Brain microvascular endothelial cell (primary cell): ENCODE measurements at places on chromosomes 16 and 17.

DNA sequence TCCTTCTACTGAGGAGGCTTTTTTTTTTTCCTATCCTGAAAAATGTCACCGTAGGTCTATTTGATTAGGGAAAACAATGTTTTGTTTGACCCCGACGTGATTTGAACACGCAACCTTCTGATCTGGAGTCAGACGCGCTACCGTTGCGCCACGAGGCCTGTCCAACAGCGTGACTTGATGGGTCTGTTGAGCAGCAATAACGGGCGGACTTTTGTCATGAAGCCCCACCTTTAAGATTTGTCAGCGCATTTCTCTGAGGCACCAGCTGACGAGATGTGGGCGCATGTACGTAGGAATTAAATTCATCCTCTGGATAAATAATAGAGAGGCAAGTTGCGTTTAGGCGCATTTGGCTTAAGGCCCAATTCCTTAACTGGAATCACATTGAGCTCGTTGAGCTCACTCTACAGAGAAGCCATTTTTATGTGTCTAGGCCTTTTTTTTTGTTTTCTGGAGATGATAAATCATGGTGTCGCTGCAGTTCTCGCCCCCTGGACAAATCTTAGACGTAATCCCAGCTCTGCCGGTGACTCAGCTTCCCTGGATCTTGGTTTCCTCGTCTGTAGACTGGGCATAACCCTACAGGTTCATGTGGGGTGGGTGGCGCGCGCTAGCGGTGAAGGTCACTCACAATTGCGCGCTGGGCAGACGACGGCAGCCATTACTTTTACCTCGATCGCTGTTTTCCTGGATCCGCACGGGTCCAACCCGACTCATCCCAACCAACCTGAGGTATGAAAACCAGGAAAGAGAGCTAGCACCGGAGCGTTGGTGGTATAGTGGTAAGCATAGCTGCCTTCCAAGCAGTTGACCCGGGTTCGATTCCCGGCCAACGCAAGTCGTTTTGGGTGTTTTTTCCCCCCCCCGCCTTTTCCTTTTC is 10.6 kb upstream of the AURKB start:
- peak; percentile 89 for DNase-seq

- no peak for DNase-seq
Observed at GRCh38 chr17:29583324-29584248, 5.9 kb downstream of the GIT1 start.

- no peak for DNase-seq
Observed at GRCh38 chr17:76251478-76252039, 11.3 kb upstream of the RNF157 start.

- DNase-seq: no peak
Observed at GRCh38 chr17:76500747-76501017, 541 bp downstream of the RHBDF2 start.

- DNase-seq: no peak
Observed at GRCh38 chr17:5877948-5878347, 192.2 kb upstream of the WSCD1 start.

- DNase-seq: no peak
Observed at GRCh38 chr16:56370875-56371659, 54.3 kb downstream of the AMFR start.

DNA sequence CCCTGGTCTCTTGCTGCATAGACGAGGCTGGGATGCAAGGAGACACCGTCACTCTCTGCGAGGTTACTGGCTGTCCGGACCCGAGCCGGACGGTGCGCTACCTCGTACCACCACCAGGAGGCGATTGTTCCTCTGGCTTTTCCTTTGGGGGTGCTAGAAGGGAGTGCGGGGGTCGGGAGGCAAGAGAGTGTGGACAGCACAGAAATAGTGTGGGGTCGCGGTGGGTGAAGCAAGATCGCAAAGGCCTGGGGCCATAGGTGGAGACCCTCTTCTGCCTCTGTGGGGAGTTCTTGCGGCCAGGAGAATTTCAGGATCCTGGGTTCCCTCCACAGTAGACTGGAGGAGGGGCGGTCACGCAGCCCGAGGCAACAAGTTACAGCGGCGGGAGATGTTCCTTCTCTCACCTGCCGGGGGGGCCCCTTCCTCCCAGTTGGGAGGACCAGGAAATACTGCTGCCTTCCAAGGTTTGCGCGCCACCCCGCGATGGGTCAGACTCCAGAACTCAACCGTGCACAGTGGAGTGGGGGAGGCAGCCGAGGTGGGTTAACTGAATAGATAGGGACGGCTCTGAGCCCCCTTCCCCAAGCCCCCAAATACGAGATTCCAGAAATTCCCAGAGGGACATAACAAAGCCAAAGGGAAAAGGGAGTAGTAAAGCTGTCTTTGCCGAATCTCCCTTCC is 6.9 kb downstream of the PHOSPHO1 start:
- peak; percentile 27 for DNase-seq

- DNase-seq: no peak
Observed at GRCh38 chr16:74625500-74626350, 18.8 kb upstream of the GLG1 start.

DNA sequence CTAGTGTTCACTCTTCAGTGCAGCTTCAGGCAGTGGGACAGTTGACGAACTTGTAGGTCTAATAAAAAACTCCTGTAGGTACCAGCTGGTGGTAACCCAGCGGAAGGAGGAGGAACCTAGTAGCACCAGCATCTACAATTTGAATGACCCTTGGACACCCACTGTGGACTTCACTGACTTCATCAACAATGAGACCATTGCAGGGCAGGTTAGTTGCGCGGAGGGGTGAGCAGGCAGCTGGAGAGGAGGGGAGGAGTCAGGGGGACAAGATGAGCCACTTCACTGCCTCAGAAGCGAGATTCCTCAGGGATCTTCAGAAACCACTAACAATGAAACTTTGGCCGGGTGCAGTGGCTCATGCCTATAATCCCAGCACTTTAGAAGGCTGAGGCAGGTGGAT is 22.3 kb downstream of the AOC3 start:
- DNase-seq: no peak

DNA sequence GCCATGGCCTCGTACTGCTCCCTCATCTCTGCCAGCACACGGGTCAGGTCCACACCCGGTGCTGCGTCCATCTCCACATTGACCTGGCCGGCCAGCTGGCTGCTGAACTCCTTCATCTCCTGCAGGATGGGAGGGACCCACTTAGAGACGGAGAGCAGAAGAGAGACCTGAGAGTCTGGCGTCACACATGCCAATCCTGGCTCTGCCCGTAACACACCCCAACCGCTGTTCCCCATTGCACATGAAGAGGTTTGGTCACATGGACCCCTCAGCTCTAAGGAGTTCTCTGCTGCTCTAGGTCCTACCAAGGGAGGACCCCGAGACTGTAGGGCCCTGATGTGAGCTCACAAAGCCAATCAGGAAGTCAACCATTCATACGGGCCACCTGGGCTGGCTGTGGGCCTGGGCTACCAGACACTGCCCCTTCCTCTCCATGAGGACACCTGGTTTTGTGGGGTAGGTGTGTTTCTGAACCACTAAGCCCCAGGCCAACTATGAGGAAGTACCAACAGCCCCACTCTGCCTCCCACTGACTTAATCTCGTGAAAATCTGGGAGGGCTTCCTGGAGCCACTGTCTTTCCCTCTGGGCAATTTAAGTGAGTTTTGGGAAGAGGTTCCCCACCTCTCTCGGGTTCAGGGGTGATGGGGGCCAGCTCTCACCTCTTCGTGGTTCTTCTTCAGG is 2.4 kb downstream of the KRT15 start:
- DNase-seq: no peak

- peak; percentile 23 for DNase-seq
Observed at GRCh38 chr17:9668517-9668916, 23.2 kb downstream of the USP43 start.

- no peak for DNase-seq
Observed at GRCh38 chr17:79852748-79853147, 13.5 kb upstream of the CBX4 start.

DNA sequence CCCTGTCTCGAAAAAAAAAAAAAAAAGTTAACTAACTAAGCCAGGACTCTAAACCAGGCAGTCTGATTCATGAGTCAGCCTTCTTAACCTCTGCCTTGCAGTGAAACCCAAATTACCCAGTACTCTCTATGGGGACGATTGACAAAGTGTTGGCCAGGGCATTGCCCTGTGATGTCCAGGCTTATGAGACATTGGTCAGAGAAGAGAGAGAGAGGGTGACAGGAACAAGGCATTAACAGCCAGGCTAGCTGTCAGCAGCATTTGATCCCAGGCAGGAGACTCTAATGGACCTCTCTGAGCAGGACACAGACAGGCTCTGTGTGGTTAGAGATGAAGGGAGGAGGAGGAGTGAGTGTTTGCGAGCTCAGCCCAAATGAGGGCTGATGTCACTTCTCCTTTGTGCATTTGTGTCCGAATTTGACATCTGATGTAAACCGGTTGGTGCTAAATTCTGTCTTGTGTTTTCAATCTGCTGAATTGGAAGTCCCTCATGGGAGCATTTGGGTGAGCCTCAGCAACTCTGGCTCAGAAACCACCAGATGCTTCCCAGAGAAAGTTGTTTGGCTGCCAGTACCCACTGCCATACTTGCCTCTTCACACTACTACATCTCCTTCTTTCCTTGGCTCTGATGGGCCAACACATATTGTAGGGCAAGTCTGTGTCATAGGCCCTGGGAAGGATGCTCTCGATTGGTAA is 4.3 kb upstream of the MYL4 start:
- no peak for DNase-seq

GRCh38 chr17:13031718-13032350 is 14.0 kb upstream of the ELAC2 start:
- peak; percentile 28 for DNase-seq

DNA sequence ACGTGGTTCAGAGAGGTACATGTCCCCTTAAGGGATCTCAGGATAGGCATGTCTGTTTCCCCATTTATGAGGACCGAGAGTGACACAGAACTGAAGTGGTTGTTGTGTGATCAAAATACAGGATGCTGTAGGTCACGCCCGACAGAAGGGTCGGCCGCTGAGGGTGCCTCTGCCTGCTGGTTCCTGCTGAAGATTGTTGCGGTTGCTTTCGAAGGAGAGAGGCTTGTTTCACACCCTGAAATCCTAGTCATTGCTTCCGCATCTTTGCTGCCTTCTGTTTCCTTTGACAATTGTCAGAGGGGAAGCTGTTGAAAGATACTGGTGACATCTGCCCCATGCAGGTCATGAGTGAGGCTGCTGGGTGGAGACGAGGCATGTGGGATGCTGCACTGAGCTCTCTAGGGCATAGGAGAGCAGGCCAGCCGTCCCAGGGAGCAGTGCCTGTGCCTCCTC is 3.8 kb upstream of the NAT9 start:
- no peak for DNase-seq

DNA sequence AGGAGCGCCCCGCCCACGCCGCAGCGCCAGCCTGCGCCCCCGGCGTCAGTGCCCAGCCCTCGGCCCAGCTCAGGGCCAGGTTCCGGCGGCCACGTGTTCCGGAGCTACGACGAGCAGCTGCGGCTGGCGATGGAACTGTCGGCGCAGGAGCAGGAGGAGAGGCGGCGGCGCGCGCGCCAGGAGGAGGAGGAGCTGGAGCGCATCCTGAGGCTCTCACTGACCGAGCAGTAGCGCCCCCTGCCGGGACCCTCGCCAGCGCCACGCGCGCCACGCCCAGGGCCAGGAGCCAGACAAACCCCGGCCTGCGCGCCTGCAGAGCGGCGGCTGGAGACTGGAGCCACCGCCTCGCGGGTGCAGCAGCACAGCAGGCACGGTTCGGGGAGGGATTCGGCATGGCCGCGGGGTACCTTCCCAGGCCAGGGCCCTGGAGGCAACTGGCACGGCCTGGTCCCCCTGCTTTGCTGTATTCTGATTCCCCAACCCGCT is 9.3 kb downstream of the CORO6 start:
- peak; percentile 91 for DNase-seq

DNA sequence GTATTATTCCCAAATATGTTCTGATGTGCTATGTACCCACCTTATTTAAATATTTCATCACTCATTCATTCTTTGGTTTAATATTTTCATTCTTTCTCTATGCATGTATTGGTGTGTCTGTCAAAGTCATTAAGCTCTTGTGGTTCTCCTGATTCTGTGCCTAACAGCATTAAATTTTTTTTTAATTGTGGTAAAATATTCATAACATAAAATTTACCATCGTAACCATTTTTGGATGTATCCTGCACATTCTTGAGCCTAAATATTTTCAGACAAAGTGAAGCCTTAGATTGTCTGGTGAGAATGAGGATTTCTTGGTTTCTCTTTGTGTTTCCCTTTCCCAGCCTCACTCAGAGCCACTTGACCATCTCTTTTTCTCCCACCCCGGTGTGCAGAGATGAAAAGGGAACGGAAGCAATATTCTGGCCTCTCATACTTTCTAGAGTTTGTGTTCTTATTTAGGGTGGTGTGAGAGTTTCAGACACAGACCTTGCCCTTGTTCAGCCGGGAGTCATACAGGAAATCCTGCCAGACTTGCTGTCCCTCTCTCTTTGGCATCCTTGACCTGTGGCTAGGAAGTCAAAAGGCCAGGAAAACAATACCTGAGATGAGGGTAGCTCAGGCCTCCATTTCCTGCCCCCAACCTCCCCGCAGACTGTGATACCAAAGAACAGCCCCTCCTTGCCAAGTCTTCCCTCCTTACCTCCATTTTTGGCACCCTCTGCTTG is 4.9 kb downstream of the CCL5 start:
- no peak for DNase-seq

DNA sequence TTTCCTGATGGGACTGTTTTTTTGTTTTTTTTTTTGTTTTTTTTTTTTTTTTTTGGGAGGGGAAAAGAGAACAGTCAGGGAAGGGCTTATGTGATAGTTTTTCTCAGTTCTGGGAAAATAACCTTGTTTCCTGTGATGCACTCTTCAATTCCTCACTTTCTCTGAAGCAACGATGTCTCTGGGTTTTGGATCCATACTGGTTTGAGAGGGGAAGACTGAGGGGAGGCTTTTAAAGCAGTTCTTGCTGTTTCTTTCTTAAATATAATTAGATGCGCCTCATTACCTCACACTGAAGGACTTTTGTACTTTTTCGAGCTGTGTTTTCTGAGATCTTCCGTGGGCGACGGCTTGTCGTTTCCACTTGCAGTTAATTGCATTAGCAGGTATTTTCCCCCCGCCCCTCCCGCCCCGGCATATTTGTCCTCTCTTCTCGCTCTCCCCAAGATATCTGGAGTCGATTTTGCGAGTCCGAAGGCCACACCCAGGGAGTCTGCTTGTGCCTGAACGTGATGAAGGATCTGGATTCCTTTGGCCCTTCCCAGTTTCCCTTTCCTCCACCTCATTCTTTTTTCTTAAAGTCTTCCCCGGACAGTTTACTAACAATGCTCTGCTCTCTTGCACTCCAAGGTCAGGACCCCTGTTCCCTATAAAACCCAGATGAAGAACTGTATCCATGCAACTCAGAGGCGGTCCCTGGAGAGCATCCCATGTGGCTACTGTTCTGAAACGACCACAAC is 125.2 kb upstream of the ZFHX3 start:
- DNase-seq: no peak
